ENCODE measurements at places on chromosomes 5 and 9. TPM values are rescaled to one million over a fixed set of nuclear protein-coding genes. Genes with fewer than 3 reads are reported as not detected.
A peak's percentile ranks its signal among the peaks of the same experiment; 100 is the strongest.

The CD180 gene
- total RNA-seq = 0.37 TPM

The DND1 gene
- 47.2 TPM for total RNA-seq

The TDRD7 gene
- total RNA-seq = 32.2 TPM

The NTNG2 gene
- 29.0 TPM for total RNA-seq

The SURF6 gene
- total RNA-seq = 28.5 TPM

The IL9 gene
- total RNA-seq = not detected

The BTNL8 gene
- total RNA-seq = 13.1 TPM

The CTNND2 gene
- 17.2 TPM for total RNA-seq

DNA sequence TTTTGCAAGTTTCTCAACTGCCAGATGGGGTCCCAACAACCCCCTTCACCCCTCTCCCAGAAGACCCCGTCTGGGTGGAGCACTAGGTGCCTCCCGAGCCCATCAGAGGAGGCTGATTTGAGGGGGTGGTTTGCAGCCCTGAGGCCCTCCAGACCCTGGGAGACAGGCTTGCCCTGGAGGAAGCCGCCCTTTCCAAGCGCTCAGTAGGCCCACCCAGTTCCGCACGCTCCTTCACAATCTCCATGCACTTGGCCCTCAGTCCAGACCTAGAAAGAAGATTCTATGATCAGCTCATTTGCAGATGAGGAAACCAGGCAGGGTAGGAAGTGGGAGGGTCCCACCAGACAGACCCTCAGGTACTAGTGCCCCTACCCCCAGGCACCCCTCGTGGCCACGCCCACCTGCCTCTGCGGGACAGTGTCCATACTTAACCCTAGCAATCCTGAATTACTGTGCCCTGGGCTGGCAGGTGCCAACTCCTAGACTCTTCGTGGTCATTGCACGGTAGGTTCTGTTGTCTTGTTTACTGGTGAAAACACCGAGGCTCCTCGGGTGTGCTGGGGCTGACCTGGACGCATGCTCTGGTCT, 22.3 kb downstream of the OR2V1 start:
- no peak overlapping the region for H3K27ac ChIP-seq
- H3K36me3 ChIP-seq = no peaks in the 10 kb centered on the region
- no peaks in the 10 kb centered on the region for H3K27me3 ChIP-seq
- no peak for DNase-seq

DNA sequence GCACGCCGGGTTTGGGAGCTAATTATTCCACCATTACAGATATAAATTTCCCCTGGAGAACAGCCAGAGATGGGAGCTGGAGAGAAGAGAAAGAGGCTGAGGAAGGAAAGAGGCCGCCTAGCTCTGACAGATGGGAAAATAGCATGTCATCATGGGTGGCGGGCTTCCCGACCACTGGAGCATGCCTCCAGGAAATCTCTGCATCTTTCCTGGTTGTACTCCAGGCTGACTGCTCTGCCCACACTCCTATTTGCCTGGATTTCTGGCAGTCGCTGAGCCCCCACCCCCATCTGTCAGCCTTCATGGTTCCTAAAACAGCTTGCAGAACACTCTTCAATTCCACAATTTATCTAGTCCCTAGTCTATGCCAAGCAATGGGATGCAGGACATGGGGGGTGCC, 14.3 kb upstream of the GABRP start:
- no peaks in the 10 kb centered on the region for H3K36me3 ChIP-seq
- H3K27ac ChIP-seq = no peak overlapping the region
- H3K4me3 ChIP-seq = no peak overlapping the region
- no peaks in the 10 kb centered on the region for H3K4me1 ChIP-seq
- H3K27me3 ChIP-seq = no peaks in the 10 kb centered on the region

DNA sequence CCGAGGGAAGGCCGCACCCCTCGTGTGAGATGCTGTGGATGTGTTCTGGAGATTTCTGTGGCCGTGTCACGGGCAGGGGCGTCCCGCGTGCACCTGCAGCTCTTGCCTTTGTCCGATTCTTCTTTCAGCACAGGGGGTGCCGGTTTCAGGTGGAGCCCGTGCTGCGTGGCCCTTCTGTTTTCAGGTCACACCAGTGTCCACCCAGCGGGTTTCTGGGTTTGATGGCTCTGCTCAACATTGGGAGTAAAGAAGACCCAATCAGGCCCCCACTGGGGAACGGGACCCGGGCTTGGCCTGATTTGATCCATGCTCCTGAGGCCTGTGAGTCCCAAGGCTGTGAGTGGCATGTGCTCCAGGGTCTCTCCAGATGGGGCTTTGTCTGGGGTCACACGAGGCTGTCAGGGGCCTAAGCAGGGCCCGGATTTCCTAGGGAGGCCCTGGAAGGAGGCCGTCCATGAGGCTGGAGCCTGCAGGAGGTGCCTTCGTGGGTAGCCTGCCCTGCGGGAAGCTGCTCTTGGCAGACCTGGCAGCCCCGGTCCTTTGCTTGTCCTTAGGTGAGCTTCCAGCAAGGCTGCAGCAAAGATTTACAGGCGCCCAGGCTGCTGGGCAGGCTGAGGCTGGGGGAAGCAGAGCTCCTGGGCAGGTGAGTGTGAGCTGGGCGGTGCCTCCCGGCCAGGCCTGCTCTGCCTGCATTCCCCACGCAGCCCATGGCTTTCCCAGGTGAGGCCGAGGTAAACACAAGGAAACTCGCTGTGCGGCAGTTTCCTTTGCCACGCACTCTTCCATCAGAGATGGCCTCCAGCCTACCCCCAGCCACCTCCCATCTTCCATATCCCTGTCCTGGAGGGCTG, 12.8 kb downstream of the MRPL36 start:
- H3K4me1 ChIP-seq = no peaks in the 10 kb centered on the region
- no peak overlapping the region for H3K27ac ChIP-seq
- no peak for DNase-seq
- H3K36me3 ChIP-seq = no peaks in the 10 kb centered on the region
- H3K4me3 ChIP-seq = no peak overlapping the region

DNA sequence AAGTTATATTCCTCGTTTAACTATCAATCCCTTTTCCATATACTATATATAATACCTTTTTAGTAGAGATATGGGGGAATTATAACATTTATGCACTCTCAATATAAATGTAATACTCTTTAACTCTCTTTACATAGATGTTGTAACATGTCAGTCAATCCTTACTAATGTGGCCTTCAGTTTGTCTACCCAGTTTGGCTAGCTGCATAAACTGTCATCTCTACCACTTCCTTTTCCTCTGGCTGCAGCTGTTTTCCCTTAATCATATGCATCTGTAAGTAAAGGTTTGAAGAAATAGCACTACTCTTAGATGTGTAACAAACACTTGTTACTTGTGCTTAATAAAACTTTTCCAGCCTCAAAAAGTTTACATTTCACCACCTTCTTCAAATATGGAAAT, 13.4 kb downstream of the ABHD17B start:
- DNase-seq = no peak
- H3K27ac ChIP-seq = no peak overlapping the region
- H3K36me3 ChIP-seq = no peaks in the 10 kb centered on the region
- no peaks in the 10 kb centered on the region for H3K27me3 ChIP-seq
- peaks cover 22% of the 10 kb centered on the region for H3K4me1 ChIP-seq

DNA sequence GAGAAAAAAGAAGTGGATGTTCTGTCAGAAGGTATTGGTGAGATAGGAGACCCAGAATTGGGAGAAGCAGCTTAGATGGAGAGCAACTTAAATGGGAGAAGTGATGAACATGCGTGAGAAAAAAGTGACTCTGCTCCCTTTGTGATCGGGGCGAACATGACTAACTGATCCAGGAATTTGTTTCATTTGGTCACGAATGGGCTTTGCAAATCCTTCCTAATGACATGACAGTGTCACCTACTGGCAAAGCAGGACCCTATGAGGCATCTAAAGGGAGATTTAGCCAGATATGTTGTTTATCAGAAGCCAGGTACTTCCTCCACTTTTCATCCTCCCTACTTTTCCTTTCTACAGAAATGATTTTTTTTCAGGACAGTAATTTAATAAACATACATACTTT, 787.4 kb upstream of the RGMB start:
- no peak overlapping the region for H3K27ac ChIP-seq
- H3K27me3 ChIP-seq = no peaks in the 10 kb centered on the region

DNA sequence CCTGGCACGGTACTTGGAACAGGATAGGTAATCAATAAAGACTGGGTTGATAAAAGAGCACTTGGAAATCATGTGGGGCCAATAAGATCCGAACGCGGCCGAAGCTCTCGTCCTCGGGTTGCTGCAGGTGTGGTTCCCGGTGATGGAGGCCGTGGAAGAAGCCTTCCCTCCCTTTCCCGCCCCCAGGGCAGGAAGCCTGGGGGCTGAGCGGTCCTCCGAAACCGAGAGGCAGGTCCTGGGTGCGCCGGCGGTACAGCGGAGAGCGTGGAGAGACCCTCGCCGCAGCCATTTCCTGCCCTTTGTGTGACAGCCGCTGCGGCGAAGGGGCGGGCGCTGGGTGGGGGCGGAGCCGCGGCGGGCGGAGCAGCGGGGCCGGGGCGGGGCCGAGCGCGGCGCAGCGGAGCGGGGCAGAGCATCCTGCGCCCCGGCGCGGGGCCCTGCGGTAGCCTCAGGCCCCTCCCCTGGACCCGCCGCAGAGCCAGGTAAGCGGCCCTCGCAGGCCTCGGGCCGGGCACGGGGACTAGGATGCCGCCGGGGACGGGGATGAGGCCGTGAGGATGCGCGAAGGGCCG, at the start of gene CYFIP2:
TSS of gene CYFIP2 (plus strand) at position 410 of the 572 bp plus-strand sequence. CDS start 19,239 bp downstream, outside the sequence.
- no peaks in the 10 kb centered on the region for H3K4me1 ChIP-seq
- H3K36me3 ChIP-seq = no peaks in the 10 kb centered on the region
- H3K27me3 ChIP-seq = no peaks in the 10 kb centered on the region
- peak; percentile 59 for DNase-seq
- peak within 1 kb of the TSS; percentile 67 for H3K4me3 ChIP-seq
- H3K27ac ChIP-seq = no peak within 1 kb of the TSS

- H3K4me3 ChIP-seq = no peak overlapping the region
- peaks cover 7% of the 10 kb centered on the region for H3K4me1 ChIP-seq
- H3K27me3 ChIP-seq = no peaks in the 10 kb centered on the region
- no peak for DNase-seq
- H3K36me3 ChIP-seq = no peaks in the 10 kb centered on the region
- H3K27ac ChIP-seq = no peak overlapping the region
Observed at GRCh38 chr5:125194883-125195282, 448.4 kb upstream of the ZNF608 start.

- H3K36me3 ChIP-seq = no peaks in the 10 kb centered on the region
- no peak for DNase-seq
- peaks cover 7% of the 10 kb centered on the region for H3K4me1 ChIP-seq
- H3K4me3 ChIP-seq = no peak overlapping the region
- no peak overlapping the region for H3K27ac ChIP-seq
Observed at GRCh38 chr5:74282490-74282889, 358.0 kb downstream of the ENC1 start.

DNA sequence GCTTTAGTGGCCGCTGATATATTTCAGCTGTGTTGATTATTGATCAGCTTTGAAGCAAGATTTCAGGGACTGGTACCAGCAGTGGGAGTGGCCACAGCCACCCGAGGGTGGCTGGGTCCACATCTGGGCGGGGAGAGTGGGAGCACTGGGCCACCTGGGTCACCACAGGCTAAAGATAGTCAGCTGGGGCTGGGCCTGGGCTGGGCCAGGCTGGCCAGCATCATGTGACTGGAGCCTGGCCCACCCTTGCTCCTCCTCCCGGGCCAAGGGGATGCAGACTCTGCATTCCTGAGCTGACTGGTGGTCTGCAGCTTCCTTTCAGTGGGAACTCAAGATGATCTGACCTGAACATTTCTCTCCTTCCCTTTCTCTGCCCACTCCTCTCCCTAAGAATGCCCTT, 27.1 kb downstream of the LARP1 start:
- DNase-seq = no peak
- no peaks in the 10 kb centered on the region for H3K27me3 ChIP-seq
- H3K36me3 ChIP-seq = no peaks in the 10 kb centered on the region
- H3K4me1 ChIP-seq = peaks cover 33% of the 10 kb centered on the region

GRCh38 chr9:85914108-85914507, 26.8 kb upstream of the NAA35 start:
- no peak overlapping the region for H3K4me3 ChIP-seq
- no peaks in the 10 kb centered on the region for H3K27me3 ChIP-seq
- no peaks in the 10 kb centered on the region for H3K36me3 ChIP-seq
- DNase-seq = no peak
- H3K4me1 ChIP-seq = no peaks in the 10 kb centered on the region

- H3K27me3 ChIP-seq = no peaks in the 10 kb centered on the region
- no peaks in the 10 kb centered on the region for H3K36me3 ChIP-seq
- H3K27ac ChIP-seq = no peak overlapping the region
- H3K4me1 ChIP-seq = peaks cover 16% of the 10 kb centered on the region
Observed at GRCh38 chr9:126606483-126606870, 7.3 kb upstream of the LMX1B start.

DNA sequence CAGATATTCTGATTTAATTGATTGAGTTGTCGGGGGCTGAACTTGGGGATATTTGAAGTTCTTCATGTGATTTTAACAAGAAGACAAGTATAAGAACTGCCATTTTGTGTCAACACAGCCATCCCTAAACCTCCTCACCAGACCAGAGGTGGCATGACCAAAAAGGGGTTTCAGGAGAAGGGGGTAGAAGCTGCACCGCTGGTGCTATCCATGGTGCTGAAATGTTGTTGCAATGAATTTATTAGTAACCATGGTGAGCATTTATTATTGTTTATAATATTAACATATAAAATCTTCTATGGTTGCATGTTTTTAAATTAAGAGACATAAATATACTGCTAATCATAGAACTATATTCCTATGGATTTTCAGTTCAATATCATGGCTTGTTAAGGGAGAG, 72.3 kb downstream of the GNA14 start:
- peak; percentile 23 for DNase-seq
- H3K4me3 ChIP-seq = no peak overlapping the region
- no peak overlapping the region for H3K27ac ChIP-seq

DNA sequence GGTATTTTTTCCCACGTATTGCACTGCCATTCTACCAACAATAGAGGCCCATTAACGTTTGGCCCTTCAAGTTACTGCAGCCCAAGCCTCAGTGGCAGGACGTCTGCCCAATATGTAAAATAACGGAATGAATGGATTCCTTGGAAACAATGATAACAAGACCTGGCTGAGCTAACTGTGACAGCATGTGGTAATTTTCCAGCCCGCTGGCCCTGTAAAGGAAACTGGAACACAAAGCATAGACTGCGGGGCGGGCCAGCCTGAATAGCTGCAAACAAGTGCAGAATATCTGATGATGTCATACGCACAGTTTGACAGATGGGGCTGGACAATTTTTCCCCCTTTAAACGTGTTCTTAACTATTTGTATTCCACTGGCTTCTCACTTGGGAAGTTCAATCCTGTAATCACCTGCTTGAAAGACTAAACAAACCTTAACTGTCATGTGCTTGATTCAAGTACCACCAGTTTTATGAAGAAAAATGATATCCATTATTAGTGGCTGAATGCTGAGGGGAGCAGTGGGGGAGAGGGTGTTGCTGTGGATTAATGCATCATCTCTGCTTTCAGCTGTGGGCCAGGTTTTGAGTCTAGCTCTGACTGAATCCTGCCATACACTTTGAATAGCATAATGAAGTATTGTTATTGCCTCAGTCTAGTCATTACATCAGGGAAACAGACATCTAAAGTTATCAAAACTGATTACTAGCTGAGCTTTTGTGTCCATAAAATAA, 323.9 kb downstream of the TMEM161B start:
- no peak overlapping the region for H3K4me3 ChIP-seq
- no peak for DNase-seq
- no peaks in the 10 kb centered on the region for H3K27me3 ChIP-seq
- H3K27ac ChIP-seq = no peak overlapping the region
- H3K4me1 ChIP-seq = no peaks in the 10 kb centered on the region
- H3K36me3 ChIP-seq = no peaks in the 10 kb centered on the region

- H3K27me3 ChIP-seq = no peaks in the 10 kb centered on the region
- H3K27ac ChIP-seq = no peak overlapping the region
- no peak overlapping the region for H3K4me3 ChIP-seq
- no peaks in the 10 kb centered on the region for H3K4me1 ChIP-seq
- DNase-seq = no peak
Observed at GRCh38 chr5:148730270-148730669, 75.9 kb upstream of the HTR4 start.

- H3K4me3 ChIP-seq = no peak overlapping the region
- no peak overlapping the region for H3K27ac ChIP-seq
- DNase-seq = no peak
- H3K27me3 ChIP-seq = no peaks in the 10 kb centered on the region
- no peaks in the 10 kb centered on the region for H3K4me1 ChIP-seq
Observed at GRCh38 chr5:71943874-71944273, 163.4 kb upstream of the MAP1B start.

Data from testis (tissue), 5 donors.